Occipital lobe (tissue), 3 donors: ENCODE measurements at places on chromosomes 16 and 17. TPM values are rescaled to one million over a fixed set of nuclear protein-coding genes. Genes with fewer than 3 reads are reported as not detected.
A peak's percentile ranks its signal among the peaks of the same experiment; 100 is the strongest.

Gene FAM20A
- 2.8 TPM for total RNA-seq

GRCh38 chr16:21694609-21695008 lies 30.8 kb downstream of the OTOA start:
- DNase-seq: no peak

- no peak for DNase-seq
These were observed 18.1 kb upstream of the MTSS2 start for GRCh38 chr16:70703835-70704381.

Gene ZNF646
- total RNA-seq: 16.5 TPM

GRCh38 chr17:5600041-5600440 lies 15.7 kb upstream of the NLRP1 start:
- DNase-seq: no peak

Gene NXN
- 16.7 TPM for total RNA-seq

DNA sequence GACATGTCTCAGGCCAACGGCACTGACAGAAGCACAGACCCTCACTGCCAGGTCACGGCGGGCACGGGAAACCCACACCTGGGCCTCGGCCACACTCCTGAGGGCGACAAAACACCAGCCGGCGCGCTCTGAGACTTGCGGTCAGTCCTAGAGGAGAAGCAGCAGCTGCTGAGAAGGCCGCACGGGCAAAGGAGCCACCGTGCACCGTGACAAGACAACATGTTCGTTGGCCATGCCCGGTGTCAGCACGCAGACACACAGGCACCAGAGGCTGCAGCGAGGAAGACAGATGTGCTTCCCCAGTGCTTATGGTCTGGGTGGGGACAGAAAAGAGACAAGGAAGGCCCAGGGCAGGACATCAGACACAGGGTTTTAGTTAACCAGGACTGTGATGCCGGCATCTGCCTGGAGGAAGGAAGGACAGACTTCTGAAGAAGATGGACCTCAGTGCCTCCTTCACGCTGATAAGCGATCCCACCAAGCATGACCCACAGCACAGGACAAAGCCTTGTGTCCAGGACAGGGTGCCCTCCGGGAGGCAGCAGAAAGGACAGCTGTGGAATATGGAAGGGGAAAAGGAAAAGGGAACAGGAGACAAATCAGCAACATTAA lies 84.0 kb downstream of the ANKRD11 start:
- no peak for DNase-seq

DNA sequence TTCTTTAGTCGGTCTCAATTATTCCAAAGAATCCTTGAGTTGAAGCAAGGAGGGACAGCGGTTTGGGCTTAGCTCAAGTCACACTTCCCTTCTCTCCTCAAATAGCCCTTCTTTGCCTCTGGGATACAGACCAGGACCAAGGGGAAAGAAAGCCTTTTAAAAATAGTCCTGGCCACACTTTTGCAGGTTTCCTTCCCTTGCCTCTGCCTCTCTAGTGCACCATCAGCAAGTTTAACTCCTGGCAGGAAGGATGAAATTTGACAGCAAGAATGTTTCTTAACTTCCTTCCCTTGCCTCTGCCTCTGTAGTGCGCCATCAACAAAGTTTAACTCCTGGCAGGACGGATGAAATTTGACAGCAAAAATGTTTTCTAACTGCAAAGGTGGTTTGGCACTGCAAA lies 7.2 kb upstream of the G6PC1 start:
- no peak for DNase-seq

Gene CES4A
- total RNA-seq: 15.4 TPM

GRCh38 chr16:3065742-3066439 lies 451 bp downstream of the IL32 start:
- DNase-seq: no peak

GRCh38 chr16:4847774-4848587 lies 700 bp downstream of the UBN1 start:
- DNase-seq: no peak

GRCh38 chr16:68131813-68132706 lies 46.9 kb downstream of the NFATC3 start:
- DNase-seq: no peak

DNA sequence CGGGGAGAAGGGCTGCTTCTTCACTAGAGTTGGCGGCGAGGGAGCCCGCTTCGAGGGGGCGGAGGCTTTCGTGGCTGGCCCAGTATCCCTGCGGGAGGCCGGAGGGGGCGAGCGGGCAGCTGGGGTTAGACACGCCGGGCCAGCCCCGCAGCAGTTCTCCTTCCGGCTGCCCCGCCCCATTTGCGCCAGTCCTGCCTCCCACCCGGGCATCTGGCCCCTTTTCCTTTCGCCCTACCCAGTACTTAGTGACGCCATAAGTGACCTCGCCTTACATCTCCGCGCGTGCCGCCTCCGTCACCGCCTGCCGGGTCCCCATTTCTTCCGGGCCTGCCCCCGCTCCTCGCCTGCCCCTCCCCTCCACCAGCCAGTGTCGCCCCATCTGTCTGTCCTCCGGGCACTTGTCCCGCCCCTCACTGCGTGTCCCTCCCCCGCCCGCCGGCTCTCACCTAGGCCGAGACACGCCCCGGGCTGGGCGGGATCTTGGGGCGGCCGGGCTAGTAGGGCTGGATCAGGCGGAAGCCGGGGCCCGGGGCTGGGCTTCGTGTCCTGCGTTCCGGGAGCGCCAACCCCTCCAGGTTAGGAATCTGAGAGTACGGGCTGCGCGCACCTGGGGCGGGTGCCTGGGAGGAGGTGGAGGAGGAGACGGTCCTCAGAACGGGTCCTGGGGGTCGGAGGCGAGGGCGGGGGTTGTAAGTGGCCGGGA lies 14.3 kb downstream of the SPATA32 start:
- peak; percentile 68 for DNase-seq

DNA sequence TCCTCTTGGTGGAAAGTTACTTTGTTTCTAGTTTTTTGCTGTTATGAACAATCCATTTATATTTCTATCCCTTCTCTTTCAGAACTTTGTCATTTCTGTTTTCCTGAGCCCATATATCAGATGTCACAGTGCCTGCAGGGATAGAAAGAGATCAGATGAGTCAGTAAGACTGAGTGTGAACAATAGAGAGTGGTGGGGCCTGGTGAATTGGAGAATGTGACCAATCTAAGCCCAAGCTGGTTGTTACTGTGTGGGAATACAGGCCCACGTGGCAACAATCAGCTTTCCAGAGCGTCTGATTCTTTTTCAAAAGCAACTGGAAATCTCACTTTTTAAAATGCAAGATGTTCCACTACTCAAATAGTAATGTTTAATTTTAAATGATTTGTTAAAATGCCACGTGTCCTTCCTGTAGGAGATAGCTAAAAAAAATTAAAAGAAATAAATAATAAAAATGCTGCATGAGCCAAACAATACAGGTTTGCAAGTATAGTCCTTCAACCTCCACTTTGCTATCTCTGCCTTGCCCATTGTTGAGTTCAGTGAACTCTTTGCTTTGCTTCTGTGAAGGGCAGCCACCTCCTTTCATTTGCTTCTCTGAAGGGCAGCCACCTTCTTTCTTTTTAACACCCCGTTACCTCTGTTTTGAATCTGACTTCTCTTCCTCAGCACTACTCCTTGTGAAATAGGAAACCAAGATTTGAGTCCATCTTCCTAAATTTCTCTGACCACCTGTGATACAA lies 9.6 kb downstream of the DCTN5 start:
- DNase-seq: no peak

Gene TMEM114
- not detected for total RNA-seq

DNA sequence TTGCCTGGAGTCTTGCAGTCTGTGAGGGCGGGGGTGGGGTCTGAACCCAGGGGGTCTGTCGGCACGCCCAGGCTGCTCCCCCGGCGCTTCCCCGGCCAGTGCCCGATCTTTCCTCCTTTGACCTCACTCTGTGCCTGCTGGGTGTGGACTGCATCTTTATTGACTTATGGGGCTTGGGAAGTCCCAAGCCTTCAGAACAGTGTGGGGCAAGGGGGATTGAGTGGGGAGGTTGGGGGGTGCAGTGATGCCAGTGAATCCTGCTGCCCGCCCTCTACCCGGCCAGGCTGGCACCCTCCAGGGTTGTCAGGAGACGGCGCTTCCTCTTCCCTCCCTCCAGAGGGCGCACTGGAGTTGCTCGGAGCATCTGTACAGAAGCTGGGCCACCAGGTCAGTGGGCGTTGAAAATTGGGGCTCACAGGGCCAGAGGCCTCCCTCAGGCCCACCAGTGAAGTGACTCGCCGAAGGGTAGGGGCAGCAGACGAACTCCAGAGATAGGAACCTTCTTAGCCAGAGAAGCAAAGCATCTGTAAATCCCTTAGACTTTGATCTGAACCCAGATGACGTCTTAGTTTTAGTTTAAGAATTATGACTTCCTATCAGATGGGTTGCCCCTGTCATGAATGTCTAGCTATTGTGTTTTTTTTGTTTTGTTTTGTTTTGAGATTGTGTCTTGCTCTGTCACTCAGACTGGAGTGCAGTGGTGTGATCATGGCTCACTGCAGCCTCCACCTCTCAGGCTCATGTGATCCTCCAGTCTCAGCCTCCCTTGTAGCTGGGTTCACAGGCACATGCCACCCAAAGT lies 184.8 kb upstream of the CIBAR2 start:
- DNase-seq: no peak
